ENCODE measurements at places on chromosomes 7 and 10. TPM values are rescaled to one million over a fixed set of nuclear protein-coding genes. Genes with fewer than 3 reads are reported as not detected.

- DNase-seq, result no peak
These were observed 2.9 kb downstream of the BHLHA15 start for GRCh38 chr7:98213888-98214810.

- no peak for DNase-seq
These were observed 1.9 kb downstream of the SLC29A4 start for GRCh38 chr7:5284304-5285281.

DNA sequence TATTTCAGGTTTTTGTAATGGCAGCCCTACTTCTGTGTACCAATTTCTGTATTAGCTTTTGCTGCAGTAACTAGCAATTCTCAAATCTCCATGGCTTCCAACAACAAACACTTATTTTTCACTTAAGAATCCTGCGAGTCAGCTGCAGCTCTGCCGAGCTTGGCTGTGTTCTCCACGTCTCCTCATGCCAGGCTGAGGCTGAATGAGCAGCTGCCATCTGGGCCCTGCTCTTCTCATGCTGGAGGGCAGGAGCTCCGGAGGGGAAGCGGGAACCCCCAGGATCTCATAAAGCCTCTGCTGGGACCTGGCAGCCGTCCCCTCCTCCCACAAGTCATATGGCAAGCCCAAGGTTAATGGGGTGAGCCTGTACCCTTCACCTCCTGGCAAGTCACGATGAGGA, 591.1 kb downstream of the SDK1 start:
- no peak for DNase-seq

DNA sequence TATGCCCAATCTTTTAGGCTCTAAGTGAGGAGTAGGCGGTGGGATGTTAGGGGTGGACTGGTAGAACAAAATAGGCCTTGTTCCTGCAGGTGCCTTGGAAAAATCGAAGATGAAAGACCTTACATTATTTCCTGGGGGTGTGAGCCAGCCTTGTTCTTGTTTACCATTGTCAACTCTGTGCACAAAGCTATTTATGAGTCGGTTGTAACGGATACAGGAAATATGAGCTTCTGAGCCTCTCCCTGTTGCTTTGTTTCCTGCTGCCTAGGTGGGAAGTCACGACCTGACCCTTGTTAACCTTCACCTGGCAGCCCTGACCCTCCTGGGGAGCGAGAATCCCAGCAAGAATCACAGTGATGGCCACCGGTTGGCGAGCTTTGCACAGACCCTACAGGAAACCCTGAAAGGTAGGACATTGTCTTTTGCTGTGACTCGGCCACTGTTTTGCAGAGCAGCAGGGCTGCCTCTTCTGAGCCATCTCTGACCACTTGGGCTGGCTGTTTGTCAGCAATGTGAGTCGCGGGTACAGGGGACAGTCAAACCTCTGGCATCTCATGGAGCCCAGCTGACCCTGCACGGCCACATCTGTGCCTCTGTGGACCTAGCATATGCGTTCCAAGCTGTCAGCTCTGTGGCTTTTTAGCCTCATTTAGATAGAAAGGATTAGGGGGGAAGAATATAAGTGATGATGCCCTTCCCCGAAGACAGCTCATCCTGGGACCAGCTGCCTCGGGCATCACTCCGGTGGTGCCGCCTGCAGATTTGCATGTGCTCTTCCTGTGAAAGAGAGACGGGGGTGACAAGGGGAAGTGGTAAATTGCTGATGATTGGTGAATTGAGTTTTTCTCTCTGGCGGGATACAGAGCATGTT, 102.1 kb upstream of the ANLN start:
- no peak for DNase-seq

- DNase-seq, result no peak
These were observed 395.4 kb upstream of the NFE2L3 start for GRCh38 chr7:25756601-25757000.

- DNase-seq, result no peak
These were observed 445.1 kb upstream of the ZMIZ1 start for GRCh38 chr10:78623578-78624215.

GJD4 gene
- total RNA-seq, result not detected

CFAP43 gene
- under 0.01 TPM for total RNA-seq

- no peak for DNase-seq
These were observed 57.1 kb upstream of the IGFBP3 start for GRCh38 chr7:45978010-45978681.

AMZ1 gene
- not detected for total RNA-seq

DNA sequence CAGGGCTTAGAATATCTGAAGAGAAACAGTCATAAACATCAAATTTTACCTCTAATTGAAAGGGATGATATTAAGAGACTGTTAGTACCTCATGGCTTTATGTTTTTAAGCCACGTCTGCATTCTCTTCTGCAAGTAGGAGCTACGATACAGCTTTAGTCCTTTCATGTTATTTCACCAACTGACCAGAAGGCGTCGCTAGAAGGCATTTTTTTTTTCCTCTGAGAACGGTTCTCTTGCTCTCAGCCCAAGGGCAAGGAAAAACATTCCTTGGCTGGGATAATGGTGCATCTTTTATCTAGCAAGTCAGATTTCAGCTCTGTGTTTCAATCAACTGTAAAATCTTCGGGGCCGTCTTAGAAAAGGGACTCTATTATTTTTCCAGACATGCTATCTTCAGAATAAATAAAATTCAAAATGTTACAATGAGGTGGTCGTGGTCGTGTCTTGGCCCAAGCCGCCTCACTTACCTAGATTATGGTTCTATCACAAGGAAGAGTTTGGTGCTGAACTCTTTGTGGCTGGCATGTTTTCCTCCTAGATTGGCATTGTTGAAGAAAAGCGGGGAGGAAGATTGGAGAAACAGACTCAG, 41.6 kb upstream of the LYZL2 start:
- peak; percentile 45 for DNase-seq

SYNPO2L gene
- total RNA-seq, result not detected

NAT16 gene
- not detected for total RNA-seq

DNA sequence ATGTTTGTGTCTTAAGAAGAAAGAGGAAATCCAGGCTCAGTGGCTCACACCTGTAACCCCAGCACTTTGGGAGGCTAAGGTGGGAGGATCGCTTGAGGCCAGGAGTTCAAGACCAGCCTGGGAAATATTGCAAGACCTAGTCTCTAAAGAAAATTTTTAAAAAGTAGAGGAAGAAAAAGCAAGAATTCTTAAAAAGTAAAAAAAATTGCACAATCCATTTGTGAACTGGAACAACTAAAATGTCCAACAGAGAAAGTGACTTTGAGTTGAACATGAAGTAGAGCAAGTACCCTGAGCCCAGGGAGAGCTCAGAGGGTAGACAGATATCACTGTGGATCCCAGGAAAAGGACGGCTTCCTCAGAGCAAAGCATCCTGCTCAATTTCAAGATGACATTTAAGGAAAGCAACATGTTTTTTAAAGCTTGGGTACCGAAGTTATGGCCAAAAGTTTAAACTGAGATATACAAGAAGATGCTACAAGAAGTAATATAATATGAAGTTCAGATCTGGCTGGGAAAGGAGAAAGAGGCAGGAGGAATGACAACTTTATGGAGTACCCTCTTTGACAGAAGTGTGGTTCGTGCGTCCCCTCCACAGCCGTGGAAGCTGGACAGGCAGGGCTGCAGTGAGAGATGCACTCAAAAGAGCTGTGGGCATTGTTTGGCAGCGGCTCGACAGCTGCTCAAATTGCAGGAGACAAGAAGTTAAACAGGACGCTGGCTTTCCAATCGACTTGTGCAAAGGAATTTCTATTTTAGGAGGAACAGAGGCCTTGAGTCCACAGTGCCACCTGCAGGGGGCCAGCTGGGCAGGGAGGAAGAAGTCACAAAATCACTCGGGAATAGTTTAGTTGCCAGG, 201.3 kb downstream of the JCAD start:
- DNase-seq, result peak; percentile 86

NUTM2E gene
- total RNA-seq, result not detected

- DNase-seq, result no peak
These were observed 35.3 kb upstream of the PROSER2 start for GRCh38 chr10:11787846-11788245.

- DNase-seq, result no peak
These were observed 143.1 kb upstream of the FGFR2 start for GRCh38 chr10:121741248-121741792.

- no peak for DNase-seq
These were observed 160.8 kb upstream of the TCF7L2 start for GRCh38 chr10:112789248-112789647.

TUBB8 gene
- not detected for total RNA-seq

DNA sequence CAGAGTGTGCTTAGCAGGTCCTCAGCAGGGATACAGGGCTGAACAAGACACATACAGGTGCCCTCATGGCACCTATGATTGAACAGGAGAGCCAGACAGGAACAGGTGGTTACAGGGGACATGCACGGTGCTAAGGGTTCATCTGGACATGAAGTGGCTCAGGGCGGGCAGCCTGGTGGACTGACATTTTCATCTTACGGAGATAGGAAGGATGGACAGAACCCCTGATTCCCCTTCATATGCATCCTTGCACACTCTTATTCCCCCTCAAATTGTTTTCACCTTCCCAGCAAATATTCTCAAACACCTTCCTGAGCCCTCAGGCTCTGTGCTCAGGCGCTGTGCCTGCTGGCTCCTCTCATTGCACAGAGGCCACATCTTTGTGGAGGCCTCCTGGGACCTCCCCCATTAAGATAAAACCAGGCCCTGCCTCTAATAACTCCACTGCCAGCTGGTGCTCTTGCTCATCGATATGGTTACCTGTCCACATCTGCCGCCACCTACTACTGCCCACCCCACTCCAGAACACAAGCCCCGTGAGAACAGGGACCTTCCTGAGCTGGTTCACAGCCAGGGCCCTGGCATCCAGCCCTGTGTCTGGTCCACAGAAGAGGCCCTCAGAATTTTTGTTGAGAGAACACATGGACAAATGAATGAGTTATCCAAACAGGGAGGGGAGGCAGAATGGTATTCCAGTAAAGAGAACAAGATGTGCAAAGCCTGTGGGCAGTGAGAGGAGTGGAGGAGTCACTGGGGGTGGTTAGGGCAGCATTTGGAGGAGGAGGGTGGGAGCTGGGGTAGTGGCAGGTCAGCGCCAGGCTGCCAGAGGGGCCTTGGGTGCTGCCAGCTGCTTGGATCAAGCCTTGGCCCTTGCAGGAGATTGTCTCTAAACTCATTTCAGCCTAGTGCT, 68.9 kb upstream of the AQP1 start:
- no peak for DNase-seq

DNA sequence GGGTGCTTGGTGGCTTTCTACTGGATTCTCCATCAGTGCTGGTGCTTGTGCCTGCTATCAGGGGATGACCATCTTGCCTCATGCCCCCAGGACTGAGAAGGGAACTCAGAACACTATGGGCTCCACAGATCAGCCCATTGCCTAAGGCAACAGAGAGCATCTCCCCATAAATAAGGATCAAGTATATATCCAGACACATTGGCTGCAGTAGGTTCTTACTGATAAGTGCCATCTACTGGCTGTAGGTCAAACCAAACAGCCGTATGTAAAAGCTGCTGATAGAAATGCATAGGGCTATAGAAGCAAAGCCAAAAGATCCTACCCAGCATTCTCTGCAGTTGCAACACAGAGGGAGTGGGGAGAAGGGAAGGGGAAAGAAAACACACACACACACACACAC, 153.7 kb downstream of the CDK14 start:
- no peak for DNase-seq

GRCh38 chr10:69049566-69049961, 38.3 kb upstream of the SRGN start:
- no peak for DNase-seq

PIK3CG gene
- total RNA-seq, result 4.4 TPM

All from dermis microvascular lymphatic vessel endothelial cell (primary cell).